IPS DF 19.7 (cell line): ENCODE measurements at places on chromosomes 1 and 21.

- DNase-seq, result no peak
Observed at GRCh38 chr21:46605767-46606426, 1.0 kb upstream of the S100B start.

DNA sequence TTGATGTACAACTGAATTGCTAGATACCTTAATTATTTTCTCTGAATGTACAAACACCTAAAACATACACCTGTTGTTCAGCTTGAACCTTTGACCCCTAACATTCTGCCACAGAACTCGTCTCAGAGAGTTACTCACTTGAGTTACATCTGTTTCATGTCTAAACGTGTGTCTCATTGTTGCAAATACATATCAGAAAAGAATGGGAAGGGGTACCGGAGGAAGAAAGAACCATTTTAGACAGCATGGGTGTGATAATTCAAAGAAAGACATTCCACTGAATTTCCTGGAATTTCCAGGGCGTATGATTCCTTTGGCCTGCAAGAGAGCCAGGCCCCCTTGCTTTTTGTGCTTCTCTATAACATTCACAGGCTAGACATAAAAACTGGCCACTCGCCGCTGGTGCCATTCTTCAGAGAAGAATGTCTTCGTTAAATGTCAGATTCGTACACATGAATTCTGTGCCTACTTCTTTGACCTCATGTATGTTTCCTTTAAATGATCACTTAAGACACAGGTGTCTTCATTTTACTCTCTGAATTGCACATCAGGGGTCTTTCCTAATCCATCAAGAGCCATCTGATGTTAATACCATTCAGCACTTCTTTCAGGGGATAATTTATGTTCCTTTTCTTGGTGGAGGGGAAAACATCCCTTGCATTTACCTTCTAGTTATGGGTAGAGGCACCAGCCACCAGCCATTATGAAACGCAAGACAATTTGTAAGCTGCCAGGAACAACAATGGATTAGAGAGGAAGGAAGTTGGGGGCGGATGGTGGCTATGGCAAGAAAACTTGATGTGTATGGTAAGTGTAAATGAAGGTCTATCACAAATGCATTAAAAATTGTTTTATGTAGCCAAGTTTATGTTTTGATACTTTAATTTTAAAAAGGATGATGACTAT, 12.7 kb downstream of the ATF3 start:
- DNase-seq, result no peak

DNA sequence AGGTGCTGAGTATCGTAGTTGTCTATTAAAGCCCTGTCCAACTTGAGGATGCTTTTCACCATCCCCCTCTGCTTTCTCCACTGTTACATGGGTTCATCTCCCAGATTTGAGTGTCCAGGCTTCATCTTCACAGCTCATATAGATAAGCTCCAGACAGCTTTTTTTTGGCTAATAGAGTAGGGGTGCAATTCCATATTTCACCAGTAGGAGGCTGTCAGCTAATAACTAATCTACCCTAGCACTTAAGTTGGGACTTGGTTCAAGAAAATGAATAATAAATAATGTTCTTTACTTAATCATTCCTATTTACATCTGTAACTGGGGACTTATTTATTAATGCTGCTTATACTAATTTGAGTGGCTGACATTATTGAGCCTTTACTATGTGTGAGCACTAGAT, 124.5 kb downstream of the IGSF21 start:
- no peak for DNase-seq

DNA sequence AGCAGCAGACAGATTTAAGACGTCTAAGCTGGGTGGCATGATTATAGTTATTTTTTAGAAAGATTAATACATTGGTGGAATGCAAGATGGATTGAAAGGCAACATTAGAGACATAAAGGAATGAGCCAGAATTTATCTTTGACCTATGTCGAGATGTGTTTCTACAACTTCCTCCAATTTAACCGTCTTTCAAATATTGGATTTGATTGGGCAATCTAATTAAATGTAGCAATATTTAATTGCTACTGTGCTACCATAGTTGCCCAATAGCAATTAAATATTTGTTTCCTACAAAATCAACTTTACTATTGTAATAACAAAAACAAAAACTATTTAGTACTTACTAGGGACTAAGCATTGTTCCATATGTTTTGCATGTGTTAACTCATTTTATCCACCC, 30.4 kb upstream of the CYP4A22 start:
- DNase-seq, result no peak

- no peak for DNase-seq
Observed at GRCh38 chr1:20840731-20841130, 53.6 kb upstream of the HP1BP3 start.

GRCh38 chr1:66335859-66336640, 197.9 kb upstream of the SGIP1 start:
- DNase-seq, result no peak

GRCh38 chr1:56910441-56910985, 55.3 kb downstream of the C8B start:
- no peak for DNase-seq

- DNase-seq, result no peak
Observed at GRCh38 chr1:154324669-154325582, at the start of gene ATP8B2. Gene ATP8B2, plus strand, starts transcription at chr1:154325525. Its CDS starts 2,617 bp downstream, at chr1:154328142.

- DNase-seq, result no peak
Observed at GRCh38 chr1:15353839-15354579, 55.7 kb upstream of the EFHD2 start.

DNA sequence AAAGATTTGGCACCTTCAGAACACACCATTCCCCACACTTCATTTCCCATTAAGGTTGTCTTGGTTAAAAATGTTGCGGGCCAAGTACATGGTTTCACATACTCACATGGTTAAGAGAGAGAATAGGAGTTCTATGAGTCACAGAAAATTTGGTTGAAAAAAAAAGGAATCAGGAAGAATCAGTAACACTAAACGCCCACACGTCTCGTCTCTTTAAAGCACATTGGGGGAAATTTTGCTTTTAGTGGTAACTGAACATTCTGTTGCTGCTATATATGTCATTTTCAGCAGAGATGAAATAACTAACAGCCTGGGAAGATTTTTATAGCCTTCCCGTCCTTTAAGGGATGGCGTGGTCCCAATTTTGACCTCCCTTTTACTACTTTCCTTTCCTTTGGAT, 132.9 kb upstream of the ERG start:
- no peak for DNase-seq

GRCh38 chr1:221886743-221887414, 145.0 kb upstream of the DUSP10 start:
- DNase-seq, result no peak

GRCh38 chr1:201146626-201147390, 7.5 kb downstream of the TMEM9 start:
- no peak for DNase-seq

DNA sequence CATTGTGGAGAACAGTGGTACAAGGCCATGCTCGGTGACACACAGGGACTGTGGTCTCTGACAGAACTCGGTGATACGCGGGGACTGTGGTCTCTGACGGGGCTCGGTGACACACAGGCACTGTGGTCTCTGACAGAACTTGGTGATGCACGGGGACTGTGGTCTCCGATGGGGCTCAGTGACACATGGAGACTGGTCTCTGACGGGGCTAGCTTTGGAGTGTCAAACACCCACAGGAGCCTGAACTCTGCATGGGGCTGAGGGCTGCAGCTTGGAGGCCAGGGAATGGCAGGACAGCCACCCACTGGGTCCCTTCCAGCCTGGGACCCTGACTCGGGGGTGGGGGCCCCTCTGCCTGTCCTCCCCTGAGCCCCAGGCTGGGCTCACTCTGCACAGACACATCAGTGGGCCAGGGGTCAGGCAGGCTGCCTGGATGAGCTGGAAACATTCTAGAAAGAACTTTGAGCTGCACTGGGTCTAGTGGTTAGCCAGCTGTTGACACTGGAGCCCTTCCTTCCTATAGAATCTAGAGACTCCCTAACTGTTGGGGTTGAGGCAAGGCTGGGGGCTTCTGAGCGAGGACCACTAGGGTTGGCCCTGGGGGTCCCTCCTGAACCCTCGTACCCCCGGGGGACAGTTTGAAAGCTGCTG, 49.8 kb downstream of the DISP3 start:
- no peak for DNase-seq

DNA sequence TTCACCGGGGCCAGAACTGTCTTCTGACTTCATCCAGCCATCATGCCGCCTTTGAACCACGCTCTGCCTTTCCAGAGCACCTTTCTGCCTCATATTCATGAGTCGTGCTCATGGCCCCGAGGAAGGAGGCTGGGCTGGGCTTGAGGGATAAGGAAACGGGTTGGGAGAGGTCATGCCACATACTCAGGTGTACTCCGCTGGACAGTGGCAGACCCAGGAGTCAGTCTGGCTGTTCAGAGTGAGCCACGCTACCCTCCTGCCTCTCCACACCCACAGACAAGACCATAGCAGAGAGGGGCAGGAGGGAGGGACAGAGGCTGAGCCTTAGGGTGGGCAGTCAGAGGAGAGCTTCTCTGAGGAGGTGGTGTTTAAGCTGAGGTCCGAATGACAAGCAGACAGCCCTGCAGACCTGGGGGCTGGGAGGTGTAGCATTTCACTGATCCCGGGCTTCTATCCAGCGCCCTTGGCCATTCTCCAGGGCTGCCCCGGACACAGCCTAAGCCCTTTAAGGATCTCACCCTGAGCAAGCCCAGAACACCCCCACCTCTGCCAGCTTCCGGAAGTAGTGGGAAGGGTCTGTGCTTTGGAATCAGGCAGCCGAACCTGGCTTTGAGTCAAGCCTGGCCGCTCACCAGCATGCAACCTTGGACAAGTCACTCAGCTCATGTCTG, 102.3 kb downstream of the LACTBL1 start:
- no peak for DNase-seq
